ENCODE measurements at places on chromosomes 12 and 14.

DNA sequence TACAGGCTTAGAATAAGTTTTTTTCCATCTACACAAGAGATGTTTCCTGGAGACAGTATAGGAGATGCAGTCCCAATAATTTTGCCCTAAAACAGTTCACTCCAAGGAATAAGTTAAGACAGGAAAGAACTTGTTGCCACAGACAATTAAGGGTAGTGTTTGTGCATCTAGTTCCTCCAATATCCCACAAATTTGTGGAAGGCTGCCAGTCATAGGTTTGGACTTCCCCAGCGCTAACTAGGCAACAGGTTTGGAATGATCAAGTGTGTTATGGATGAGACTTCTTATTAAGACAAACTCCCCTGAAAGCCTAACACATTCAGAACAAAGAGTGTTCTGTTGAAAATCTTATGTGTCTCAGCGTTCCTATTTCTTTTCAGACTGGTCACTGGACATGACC lies 611.0 kb downstream of the CCER1 start:
- DNase-seq: no peak

- DNase-seq: no peak
These were observed 602.7 kb upstream of the FOXG1 start for GRCh38 chr14:28163897-28164296.

DNA sequence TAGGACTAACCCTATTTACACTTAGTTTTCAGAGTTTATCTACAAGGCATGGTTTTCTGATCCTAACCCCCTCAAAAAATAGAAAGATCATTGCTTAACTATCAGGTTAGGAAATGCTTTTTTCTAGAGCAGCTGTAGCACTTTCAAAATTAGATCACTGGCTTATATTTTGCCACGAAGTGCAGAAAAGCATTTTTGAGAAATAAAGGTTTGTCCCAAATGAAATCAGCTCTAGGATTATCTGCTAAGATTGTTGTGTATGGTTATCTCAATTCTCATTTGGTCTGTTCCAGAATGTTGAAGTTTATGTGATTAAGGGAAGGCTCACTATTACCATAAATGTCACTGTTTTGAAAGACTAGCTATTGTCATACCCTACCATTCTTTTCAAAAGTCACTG lies 9.8 kb upstream of the DYRK4 start:
- no peak for DNase-seq

GRCh38 chr14:95503365-95504134 lies 12.9 kb downstream of the SYNE3 start:
- peak; percentile 1 for DNase-seq

DNA sequence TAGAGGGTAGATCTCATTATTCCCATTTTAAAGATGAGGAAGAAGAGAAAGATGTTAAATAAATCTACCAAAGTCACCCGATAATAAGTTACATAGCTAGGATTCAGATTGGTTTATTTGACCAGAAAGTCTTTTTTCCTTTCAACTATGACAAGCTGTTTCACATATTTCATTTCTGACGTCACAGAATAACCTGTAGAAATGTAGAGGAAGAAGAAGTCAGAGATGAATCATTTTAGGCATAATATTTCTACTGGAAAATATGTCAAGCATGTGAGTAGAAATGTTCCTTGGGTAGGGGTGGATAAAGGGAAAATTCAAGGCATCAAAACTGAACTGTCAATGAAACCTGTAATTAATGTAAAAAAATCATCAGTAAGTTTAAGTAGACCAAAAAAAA lies 107.0 kb downstream of the MGST1 start:
- DNase-seq: no peak

GRCh38 chr12:9751204-9752144 lies 9.2 kb downstream of the CD69 start:
- no peak for DNase-seq

DNA sequence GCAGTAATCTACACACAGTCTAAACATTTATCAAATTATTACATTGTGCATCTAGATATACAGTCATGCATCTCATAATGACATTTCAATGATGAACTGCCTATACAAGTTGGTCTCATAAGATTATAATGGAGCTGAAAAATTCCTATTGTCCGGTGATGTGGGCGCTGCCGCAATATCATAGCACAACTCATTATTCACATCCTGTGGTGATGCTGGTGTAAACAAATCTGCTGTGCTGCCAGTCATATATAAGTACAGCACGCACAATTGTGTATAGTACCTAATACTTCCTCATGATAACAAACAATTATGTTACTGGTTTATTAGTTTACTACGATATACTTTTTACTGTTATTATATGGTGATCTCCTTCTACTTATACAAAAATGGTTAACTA lies 768.8 kb upstream of the NOVA1 start:
- DNase-seq: no peak

GRCh38 chr14:75429562-75429961 lies 1.7 kb downstream of the JDP2 start:
- no peak for DNase-seq

GRCh38 chr12:131561051-131561450 lies 149.8 kb upstream of the SFSWAP start:
- DNase-seq: no peak

DNA sequence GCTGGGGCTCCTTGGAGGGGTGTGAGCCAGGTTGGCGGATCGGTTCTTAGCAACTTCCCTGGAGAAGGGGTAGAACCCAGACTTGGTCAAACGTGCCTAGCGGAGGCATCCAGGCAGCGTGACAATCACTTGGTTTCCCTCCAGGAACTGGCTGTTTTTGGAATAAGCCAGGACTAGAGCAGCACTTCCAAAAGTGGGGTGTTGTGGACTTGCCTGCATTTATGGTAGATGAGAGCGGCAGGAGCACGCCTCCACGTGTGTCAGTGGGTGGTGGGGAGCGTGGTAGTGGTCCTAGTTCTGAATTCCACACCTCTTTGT lies 2.8 kb downstream of the PRMT8 start:
- DNase-seq: no peak

GRCh38 chr14:32561520-32561919 lies 232.4 kb downstream of the AKAP6 start:
- no peak for DNase-seq

DNA sequence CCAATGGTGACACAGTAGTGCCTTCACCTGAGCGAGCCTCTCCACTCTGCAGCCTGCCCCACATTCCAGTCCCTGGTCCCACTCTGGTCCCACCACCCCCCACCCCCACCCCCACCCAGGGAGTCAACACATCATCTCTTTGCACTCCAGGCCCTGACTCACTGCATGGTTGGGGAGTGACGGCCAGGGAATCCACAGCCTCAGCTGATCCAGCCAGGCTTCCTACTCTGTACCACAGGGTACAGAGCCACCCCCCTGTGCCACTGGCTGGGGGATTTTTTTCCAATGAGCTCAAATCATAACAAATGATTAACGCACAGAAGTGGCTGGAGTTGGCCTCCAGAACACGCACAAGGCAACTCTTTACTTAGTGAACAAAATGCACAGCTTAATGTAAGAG lies 233.7 kb downstream of the NTF3 start:
- DNase-seq: no peak

- no peak for DNase-seq
These were observed 63.9 kb downstream of the ANO2 start for GRCh38 chr12:5881101-5881606.

- DNase-seq: peak; percentile 71
These were observed 97.0 kb downstream of the SCARB1 start for GRCh38 chr12:124766727-124767065.

DNA sequence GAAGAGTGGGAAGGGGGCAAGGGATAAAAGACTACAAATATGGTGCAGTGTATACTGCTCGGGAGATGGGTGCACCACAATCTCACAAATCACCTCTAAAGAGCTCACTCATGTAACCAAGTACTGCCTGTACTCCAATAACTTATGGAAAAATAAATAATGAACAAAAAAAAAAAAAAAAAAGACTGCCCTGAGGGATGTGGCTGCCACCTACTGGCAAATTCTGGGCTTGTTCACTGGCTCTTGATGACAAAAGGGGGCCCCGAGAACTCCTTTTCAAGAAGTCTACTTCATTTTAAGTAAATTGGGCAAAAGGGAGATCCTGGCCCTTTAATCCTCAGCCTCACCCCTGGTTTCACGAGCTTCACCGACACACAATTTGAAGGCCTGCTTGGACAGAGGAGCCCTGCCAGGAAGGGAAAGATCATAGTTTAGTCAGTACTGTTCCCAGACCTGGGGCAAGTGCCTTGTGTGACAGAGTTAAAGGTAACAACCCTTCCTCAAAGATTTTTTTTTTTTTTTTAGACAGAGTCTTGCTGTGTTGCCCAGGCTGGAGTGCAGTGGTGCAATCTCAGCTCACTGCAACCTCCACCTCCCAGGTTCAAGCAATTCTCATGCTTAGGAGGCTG lies 26.1 kb upstream of the STAC3 start:
- peak; percentile 62 for DNase-seq

DNA sequence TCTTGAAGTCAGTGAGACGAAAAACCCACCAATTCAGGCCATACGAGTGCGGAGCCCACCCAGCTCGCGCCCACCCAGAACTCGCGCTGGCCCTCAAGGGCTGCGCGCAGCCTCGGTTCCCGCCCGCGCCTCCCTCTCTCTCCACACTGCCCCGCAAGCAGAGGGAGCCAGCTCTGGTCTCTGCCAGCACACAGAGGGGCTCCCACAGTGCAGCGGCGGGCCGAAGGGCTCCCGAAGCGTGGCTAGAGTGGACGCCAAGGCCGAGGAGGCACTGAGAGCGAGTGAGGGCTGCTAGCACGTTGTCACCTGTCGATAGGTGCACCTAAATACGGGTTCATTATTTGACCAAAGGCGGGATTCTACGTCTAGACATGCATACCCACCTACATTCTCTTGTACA lies 2.2 kb upstream of the CDKN3 start:
- no peak for DNase-seq

DNA sequence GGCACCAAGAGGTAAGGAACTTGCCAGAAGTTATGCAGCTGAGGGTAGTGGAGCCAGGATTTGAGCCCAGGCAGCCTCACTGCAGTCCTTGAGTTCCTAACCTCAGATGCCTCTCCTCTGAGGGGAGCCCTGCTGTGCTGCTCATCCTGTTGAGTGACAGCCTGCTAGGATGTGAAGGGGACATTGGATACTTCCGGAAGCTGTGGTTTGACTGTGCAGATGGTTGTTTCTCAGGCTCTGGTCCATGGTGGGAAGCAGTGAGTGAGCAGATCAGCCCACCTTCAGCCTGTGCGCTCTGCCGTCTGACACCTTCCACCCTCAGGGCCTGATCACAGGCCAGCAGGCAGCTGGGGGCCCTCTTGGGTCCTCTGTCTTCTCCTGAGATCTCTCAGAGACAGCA lies 253.2 kb downstream of the CACNA1C start:
- no peak for DNase-seq

- DNase-seq: no peak
These were observed 65.3 kb downstream of the BLTP3B start for GRCh38 chr12:100077367-100077766.

- no peak for DNase-seq
These were observed 139.1 kb upstream of the PDZRN4 start for GRCh38 chr12:41049033-41049432.

DNA sequence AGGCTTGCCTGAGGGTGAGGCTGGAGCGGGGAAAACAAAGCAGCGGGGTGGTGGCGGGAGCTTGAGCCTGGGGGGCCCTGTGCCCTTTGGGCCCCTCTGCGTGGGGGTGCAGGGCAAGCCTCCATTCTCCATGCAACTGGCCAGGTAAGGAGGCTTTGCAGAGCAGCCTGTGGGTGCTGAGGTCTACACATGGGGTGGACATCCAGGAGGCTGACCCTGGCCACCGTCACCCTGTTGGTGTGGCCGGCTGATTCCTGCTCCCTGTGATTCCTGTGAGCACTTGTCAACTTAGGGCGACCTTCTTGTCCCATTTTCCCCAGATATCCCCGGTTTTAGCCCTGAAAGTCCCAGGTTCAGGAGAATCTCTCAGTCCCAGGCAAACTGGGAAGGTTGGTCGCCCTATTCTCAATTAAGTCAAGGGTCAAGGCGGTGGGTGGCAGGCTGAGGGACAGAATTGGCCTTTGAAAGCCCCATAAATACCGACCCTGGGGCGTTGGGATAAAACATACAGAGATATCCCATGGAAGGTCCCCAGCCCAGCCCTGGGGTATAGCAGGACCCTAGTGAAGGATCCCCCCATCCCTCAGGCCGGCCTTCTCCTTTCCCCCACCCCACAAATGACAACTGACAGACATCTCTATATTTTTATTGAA lies 70.5 kb downstream of the PRIMA1 start:
- DNase-seq: no peak

- DNase-seq: no peak
These were observed 13.8 kb upstream of the KCNJ8 start for GRCh38 chr12:21788089-21788983.

DNA sequence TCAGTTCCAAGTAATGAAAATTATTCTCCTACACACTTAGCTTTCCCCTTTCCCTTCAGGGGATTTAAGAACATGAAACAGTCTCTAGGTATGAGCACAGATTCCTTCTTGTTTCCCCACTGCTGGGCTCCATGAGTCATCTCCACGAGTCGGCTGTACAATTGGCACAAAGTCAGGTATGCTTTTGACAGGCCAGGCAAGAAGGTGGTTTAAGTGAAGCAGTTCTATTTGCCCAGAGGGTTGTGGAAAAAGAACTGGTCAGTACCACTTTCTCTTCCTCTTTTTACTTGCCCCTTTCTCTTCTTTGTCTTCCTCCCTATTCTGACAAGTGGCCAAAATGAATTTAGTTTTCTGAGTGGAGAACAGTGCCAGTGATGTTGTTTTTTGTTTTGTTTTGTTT lies 16.3 kb downstream of the DYNC1H1 start:
- DNase-seq: peak; percentile 77

GRCh38 chr12:131683266-131684014 lies 27.4 kb upstream of the SFSWAP start:
- DNase-seq: no peak

DNA sequence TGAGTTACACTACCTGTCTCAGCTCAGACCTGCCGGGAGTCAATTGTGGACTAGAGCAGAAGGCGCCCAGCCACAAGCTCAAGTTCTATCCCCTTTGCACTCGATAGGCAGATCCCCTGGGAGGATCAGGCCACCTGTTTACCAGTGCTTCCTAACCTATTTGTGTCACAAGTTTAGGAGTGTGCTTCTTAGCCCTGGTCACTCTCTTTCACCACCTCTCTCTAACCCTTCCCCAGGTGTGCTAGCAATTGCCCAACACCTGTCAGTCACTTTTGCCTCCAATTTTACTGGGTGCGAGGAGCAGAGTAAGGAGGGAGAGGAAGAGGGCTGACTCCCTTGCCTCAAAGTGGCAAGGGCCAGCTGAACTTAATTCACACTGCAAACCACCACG lies 745 bp upstream of the NAA30 start:
- no peak for DNase-seq

- DNase-seq: no peak
These were observed 34.7 kb downstream of the SPTB start for GRCh38 chr14:64844969-64845536.

- DNase-seq: no peak
These were observed 21.4 kb downstream of the TMCC3 start for GRCh38 chr12:94628819-94629472.

GRCh38 chr14:81042438-81042837 lies 87.0 kb downstream of the TSHR start:
- DNase-seq: peak; percentile 38

DNA sequence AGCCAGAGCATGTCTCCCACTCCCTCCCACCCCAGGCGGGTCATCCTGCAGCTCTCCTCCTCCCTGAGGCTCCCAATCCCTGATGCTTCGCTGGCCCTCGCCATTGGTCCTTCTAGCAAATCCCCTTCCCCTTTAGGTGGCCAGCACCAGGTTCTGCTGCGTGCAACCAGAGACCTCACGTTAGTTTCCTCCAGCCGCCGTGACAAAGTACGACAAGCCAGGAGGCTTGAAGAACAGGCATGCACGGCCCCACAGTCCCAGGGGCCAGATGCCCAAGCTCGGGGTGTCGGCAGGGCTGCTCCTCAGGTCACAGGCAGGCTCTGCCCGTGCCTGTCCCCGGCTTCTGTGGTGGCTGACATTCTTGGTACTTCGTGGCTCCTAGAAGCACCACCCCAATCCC lies 95.8 kb downstream of the RIMBP2 start:
- no peak for DNase-seq

- DNase-seq: peak; percentile 65
These were observed 11.4 kb upstream of the CYP46A1 start for GRCh38 chr14:99672506-99673304.

Measured in suppressor macrophage (primary cell).